Left cardiac atrium (tissue), 4 donors: ENCODE measurements at places on chromosomes 11 and 22. TPM values are rescaled to one million over a fixed set of nuclear protein-coding genes. Genes with fewer than 3 reads are reported as not detected.
A peak's percentile ranks its signal among the peaks of the same experiment; 100 is the strongest.

- DNase-seq, result no peak
Observed at GRCh38 chr11:65538915-65539743, 14.2 kb downstream of the SCYL1 start.

DNA sequence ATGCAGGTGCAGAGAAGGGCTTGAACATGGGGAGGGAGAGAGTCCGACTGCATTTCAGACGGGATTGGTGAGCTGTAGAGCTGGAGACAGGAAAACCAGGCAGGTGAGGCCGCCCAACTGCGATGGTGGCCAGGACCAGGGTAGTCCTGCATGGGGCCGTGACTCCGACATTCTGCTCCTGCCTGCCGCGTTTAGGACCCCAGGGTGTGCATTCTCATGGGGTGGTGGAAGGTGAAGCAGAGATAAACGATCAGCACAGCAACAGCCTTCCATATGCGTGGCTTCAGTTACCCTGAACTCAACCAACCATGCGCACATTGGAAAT lies 29.3 kb downstream of the SHANK2 start:
- DNase-seq, result no peak

GRCh38 chr11:70582886-70583641 lies 184.7 kb downstream of the CTTN start:
- DNase-seq, result no peak

ADM2 gene
- 0.15 TPM for total RNA-seq

DNA sequence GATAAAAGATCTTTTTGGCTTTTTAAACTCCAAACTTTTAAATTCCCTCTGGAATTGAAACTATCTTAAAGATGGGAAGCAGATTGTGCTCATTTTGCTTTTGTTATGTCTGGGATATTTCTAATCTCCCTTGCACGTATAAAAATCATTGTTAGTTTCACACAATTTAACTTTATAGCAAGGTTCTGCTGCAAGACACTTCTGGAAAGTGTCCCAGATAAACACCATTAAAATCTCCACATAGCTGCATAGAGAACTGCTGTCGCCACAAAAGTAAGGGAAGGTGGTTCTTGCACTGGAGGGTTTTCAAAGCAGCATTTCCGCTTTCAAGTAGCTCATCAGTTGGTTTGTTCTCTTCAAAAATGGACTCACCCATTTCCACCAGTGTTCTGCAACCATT lies 11.8 kb downstream of the PTS start:
- no peak for DNase-seq

DNA sequence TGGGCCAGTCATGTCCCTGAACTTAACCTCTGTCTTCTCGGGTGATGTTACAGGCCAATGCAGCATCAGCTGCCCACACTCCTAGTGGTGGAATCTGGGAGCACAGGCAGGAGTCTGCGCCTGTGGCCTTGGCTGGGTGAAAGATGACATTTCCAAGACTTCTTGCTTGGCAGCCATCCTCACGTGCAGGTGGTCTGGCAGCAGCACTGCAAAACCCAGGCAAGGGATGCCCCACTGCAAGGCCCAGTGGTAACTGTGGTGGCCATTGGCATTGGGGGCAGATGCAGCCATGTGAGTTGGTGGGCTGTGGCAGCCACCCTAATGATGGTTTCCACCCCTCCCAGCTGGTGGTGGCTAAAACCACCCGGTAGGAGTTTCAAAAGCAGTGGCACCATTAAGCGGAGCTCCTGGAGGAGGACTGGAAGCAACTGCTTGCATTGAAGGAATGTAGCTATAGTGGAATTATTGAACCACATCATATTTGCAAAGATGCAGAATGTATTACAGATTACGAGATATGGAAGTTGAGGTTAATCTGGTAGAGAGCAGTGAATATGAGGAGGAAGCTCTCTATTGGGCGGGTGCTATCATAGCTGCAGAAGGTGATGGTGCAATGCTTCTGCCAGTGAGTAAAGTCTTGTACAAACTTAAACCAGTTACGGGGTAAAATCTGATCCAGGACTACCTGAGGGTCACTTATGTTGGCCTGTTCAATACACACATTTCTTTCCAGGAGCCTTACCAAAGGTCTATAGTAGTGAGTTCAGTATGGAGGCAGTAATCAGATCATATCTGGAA lies 120.7 kb upstream of the TOP3B start:
- no peak for DNase-seq

DNA sequence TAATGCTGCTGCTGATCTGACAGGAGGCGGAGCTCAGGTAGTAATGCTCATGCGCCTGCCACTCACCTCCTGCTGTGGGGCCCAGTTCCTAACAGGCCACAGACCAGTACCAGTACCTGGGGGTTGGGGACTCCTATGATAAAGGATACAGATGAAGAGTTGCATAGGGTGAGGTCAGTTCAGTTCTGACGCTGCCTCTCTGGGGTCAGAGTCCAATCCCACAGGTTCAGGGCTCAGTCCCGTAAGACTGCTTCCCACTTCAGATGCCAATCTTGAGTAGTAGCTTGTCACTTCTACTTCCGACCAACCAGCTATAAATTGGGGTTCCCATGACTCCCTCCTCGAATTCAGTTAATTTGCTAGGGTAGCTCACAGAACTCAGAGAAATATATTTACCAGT lies 8.6 kb downstream of the ASRGL1 start:
- DNase-seq, result no peak

DNA sequence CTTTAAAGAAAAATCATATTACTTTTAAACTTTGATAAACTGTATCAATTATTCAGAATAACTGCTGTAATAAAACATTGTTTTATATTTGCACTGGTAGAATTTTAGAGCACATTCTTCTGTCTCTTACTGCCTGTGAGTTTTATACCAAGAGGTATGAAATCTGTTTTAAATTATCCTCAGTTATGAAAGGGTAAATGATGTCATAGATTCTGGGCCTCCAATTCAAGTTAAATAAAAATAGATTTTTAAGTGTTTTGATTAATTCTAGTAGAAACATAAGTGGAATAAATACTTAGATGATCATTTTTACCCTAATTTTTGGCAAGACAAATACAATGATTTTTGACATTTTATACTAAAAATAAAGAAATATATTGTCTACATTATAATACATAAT lies 93.0 kb downstream of the GUCY1A2 start:
- no peak for DNase-seq

DNA sequence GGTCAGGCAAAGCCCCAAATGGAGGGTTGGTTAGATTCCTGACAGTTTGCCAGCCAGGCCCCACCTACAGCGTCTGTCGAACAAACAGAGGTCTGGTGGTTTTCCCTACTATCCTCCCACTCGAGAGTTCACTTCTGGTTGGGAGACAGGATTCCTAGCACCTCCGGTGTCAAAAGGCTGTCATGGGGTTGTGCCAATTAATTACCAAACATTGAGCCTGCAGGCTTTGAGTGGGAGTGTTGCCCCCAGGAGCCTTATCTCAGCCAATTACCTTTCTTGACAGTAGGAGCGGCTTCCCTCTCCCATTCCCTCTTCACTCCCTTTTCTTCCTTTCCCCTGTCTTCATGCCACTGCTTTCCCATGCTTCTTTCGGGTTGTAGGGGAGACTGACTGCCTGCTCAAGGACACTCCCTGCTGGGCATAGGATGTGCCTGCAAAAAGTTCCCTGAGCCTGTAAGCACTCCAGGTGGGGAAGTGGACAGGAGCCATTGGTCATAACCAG lies 4.7 kb upstream of the TTC36 start:
- no peak for DNase-seq

GRCh38 chr11:2883979-2884815 lies 1.4 kb downstream of the CDKN1C start:
- DNase-seq, result peak; percentile 69
